ENCODE measurements at places on chromosomes 16 and 17. TPM values are rescaled to one million over a fixed set of nuclear protein-coding genes. Genes with fewer than 3 reads are reported as not detected.

DNA sequence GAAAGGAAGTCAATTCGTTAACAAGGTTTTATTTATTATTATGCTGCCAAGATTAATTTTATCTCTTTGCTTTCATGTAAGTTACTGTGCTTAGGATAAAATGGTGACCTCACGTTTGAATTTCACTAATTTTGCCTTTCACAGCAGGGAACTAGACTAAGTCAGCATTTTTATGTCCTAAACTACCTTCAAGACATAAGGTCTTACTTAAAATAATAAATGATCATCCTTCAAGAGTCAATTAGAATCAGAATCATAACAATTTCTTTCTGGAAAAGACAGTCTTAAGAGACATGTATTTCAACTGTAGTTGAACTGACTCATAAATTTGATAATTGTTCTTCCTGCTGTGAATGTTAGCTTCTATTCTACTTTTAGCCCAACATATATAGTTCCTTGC, 893.8 kb downstream of the KCNJ2 start:
- DNase-seq = no peak

DNA sequence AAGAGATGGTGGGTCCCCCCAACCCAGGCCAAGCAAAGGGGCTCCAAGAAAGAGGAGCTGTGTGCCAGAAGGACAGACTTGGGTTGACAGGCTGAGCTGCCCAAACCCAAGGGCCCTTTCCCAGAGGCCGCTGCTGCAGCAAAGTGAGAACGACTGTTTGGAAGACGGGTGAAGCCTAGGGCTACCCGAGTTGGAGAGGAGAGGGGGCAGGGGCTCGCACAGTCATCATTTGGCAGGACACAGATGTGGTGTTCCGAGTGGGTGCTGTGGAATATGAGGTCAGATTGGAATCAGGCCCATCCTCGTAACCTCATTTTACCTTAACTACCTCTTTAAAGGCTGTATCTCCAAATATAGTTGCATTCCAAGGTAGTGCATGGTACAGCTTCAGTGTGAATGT, 5.3 kb upstream of the MFAP4 start:
- DNase-seq = no peak

The KRT34 gene
- total RNA-seq = not detected

The SPNS3 gene
- 0.35 TPM for total RNA-seq

- peak; percentile 95 for DNase-seq
Observed at GRCh38 chr17:80942423-80943345, 49.0 kb upstream of the CHMP6 start.

DNA sequence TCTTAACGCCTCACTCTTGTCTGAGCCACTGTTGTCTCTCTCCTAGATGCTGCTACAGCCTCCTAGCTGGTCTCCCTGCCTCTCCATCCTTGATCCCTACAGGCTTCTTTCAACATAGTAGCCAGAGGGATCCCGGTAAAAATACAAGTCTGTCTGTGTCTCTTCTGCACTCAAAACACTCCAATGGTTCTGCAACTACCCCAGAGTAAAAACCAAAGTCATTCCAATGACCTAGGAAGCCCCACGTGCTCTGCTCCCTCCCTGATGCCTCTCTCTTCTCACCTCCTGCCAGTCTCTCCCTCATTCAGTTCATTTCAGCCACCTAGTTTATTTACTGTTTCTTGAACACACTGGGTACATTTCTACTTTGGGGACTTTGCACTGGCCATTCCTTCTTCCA, 135.2 kb downstream of the NPIPB5 start:
- no peak for DNase-seq

The NETO2 gene
- 4.5 TPM for total RNA-seq

- no peak for DNase-seq
Observed at GRCh38 chr17:41907633-41908539, 10.9 kb downstream of the ACLY start.

The GAS2L2 gene
- 0.27 TPM for total RNA-seq

GRCh38 chr16:81846105-81846504, 67.0 kb downstream of the PLCG2 start:
- no peak for DNase-seq

- DNase-seq = no peak
Observed at GRCh38 chr16:68479271-68479670, 31.0 kb upstream of the SMPD3 start.

DNA sequence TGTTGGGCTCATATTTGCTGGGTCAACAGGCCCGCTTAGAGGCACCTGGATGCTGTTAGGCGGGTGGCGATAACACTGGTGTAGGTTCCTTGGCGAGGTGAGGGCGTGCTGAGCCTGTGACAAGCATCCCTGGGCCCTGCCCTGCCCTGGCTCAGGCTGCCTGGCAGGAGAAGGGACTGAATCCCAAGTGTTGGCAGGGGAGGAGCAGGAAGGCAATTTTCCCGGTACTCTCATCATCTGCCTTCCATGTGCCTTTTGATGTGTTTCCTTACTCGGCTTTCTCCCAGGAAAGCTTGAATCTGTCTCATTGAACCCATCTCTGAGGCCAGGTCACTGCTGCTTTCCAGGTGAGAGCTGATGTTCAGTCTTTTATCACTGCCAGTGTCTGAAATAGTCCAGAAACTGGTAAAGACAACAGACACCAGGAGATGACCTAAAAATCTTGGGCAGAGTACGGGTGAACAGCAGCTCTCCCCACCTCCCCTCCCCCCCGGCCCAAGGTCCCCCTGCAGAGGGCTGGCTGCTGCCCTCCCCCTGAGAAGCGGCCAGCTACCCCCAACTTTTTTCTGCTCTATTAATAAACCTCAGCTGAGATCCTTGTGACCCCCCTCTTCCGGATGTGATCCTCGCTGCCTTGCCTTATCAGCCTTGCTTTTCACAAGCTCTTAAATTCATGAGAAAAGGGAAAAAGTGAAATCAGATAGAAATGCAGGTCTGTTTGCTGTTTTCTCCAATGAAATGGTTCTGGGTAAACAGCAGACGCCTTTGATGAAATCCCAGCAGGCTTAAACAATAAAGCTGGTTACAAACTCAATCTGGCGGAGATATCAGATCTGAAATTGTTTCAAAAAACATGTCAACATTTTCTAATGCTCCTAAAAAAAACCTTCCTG, 29.0 kb downstream of the RTN4RL1 start:
- DNase-seq = peak; percentile 64

The FAM171A2 gene
- 0.70 TPM for total RNA-seq

The C16orf89 gene
- total RNA-seq = 3.5 TPM

DNA sequence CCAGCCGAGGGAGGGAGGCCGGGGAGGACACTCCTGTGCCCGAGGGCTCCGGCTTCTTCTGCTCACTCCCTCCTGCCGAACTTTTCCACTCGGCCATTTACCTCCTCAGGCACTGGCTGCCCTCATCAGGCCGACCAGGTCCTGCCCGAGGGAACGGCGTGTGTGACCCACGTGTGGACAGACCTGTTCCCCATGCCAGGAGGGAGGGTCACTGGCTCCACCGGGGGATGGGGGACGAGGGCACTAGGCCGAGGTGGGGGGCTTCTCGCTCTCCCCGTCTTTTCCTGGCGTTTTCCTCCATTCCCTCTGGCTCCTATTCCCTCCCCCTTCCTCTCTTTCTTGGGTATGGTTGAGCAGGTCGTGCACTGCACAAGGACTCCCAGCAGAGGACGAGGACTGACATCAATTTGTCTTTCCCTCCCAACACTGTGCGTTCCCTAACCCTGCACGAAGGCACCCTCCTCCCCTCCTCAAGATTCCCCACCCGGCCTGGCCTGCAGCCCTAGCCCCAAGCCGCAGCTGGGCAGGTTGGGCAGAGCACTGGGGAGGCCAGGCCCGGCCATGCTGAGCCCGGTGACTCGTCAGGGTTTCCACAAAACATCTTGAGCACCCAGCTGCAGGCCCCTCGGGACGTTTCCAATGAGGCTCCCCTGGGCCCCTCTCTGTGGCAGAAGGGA, 3.2 kb upstream of the IL17C start:
- DNase-seq = no peak

- no peak for DNase-seq
Observed at GRCh38 chr17:71902894-71903506, 217.8 kb upstream of the SOX9 start.

DNA sequence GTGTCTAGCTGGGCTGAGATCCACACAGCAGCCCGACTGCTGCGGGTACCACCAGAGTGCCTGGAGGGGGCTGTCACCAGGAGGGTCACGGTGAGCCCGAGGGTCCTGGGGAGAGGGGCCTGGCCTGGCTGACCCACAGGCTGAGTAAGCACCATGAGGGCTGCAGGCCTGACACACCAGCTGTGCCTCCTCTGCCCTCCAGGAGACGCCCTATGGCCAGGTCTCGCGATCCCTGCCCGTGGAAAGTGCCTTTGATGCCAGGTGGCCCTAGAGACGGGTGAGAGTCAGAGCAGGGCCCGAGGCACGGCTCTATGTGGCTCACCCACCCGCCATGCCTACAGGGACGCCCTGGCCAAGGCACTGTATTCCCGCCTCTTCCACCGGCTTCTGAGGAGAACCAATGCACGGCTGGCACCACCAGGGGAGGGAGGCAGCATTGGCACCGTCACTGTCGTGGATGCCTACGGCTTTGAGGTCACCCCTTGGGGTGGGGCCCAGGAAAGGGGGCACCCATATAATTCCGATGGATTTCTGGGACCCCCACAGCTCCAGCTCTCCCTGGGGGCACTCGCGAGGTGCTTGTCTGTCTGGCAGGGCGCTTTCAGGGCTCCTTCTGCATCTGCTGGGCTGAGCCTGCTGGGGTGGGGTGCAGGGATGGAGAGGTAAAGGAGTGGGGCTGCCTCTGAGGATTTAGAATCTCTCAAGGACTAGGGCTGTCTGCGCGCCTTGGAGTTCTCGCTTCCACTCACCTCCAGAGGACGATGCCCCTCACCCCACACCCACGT, 7.1 kb downstream of the MYO15B start:
- no peak for DNase-seq

DNA sequence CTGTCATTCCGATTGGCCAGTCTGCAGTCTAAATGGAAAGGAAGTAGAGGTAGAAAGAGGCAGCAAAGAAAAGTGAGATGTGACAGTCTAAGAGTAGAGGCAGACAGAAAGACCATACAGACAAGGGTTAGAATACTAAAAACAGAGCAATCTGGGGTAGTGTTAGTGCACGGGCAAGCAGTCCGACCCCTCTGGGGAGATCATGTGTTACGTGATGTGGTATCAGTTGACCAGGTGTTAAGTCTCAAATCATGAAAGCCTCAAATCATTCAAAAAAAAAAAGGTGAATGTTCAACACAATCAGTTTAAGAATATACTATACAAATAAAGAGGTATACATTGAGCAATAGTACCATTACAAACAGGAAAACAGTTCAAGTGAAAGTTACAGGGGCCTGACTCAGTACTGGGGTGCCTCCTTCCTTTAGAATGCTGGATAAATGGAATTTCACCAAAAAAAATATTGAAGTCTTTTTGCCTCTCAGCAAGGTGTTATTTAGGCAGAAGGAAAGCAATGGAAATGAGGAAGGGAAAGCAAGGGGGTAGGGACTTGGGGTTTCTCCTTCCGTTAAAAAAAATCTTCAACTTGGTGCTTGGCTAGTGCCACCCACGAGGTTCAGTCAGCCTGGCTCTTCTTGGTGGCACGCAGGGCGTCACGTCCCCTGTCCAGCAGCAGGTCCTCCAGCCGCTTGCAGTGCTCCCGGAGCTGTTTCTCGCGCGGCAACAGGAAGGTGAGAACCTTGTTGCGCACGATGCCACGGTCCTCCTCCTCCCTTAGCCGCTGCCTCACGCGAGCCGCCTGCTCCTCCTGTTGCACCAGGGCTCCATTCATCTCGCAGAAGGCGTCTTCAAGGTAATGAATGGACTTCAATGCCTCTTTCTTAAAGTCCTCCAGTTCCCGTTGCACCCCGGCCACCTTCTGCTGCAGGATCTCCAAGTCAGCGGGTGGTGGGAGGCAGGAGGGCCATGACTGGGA, 616 bp downstream of the CCDC182 start:
- DNase-seq = no peak

DNA sequence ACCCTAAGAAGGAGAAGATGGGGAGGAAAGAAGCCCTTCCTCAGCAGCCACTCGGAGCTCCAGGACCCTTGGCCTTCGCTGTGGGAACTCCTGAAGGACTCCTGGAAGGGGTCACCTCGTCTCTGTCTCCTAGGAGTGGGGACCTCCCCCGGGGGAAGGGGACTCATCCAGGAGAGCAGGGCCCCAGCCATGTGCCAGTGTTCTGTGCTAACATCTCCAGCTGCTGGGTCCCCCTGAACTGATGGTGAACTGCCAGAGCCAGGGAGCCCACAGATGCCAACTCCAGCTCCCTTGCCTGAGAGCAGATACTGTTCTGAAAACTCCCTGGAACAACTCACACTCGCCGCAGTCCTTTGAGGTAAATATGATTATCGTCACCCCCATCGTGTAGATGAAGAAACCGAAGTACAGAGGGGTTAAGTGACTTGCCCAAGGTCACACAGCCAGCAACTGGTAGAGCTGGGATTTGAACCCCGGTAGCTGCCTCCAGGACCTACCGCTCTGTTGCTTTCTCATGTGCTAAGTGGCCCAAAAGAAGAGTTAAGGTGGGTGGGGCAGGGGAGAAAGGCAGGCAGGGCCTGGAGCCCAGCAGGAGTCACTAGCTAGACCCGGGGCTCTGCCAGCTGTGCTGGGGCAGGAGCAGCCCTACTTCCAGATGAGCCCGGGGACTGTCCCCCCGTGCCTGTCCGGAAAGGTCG, 10.5 kb downstream of the TIMM22 start:
- DNase-seq = no peak

- DNase-seq = no peak
Observed at GRCh38 chr16:30470170-30470512, 2.4 kb upstream of the ITGAL start.

GRCh38 chr16:48350736-48351135, 34.5 kb downstream of the SIAH1 start:
- no peak for DNase-seq

All from Right ventricle myocardium inferior (tissue), 1 donor.